ENCODE measurements at places on chromosomes 11 and 22.
A peak's percentile ranks its signal among the peaks of the same experiment; 100 is the strongest.

DNA sequence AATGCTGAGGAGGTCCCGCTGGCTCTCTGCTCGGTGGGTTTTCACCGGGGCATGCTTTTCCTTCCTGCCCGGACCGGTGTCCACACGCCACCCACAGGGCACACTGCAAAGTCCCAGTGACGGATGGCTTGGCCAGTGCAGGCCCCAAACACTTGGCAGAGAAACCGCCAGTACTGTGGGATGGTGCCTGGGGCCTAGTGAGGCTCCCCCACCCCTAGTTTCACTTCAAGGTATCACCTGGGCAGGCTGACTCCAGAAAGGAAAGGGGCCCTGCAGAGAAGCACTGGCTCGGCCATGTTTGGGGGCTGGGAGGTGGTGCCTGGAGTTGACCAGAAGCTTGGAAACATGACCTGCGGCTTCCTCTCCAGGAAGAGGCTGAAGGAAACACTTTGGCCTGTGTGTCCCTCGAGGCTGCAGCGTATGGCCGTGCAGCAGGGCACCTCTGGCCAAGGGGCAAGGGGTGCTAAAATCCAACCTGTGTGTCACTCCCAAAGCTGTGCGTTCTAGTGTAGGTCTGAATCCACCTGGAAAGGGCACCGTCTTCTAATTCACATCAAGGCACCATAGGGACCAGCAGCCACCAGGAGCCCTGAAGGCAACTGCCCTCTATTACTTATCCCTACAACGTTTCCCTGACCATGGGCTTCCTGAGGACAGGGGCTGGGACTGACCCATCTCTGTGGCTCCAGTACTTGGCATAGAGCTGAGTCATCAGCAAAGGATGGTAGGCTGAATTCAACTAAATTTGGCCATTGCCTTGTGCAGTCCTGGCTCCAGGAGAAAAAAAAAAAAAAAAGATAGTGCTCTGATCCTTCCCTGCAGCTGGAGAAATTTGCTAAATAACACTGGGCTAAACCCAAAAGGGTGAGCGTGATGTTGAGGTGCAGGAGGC is 22.6 kb downstream of the TPBGL start:
- no peak for DNase-seq

GRCh38 chr22:46054091-46055073 is 77.4 kb upstream of the WNT7B start:
- DNase-seq, result peak; percentile 64

DNA sequence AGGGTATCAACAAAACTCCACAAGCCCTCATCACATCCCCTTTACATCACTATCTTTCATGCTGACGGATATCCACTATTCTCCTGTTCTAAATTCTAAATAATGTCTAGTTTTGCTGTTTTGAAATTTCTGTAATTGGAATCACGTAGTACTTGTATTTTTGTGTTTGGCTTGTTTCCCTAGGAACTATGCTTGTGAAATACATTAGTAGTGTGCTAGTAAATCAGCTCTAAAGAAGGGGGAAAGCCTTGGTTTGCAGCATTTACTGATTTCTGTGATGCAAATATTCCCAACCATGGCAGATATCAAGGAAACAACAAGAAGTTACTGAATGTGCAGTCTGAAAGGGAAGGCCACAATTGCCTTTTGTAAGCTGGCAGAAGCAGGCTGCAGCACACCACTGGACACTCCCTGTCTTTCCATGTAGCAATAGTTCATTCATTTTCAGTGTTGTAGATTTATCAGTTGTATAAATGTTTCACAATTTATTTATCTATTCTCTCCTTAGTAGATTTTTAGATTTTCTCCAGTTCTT is 4.7 kb upstream of the FOLH1 start:
- no peak for DNase-seq

- no peak for DNase-seq
These were observed 592 bp downstream of the RHOD start for GRCh38 chr11:67057205-67057672.

GRCh38 chr11:8369592-8370205 is 106.0 kb upstream of the LMO1 start:
- DNase-seq, result no peak

- no peak for DNase-seq
These were observed 1275.9 kb downstream of the BRD1 start for GRCh38 chr22:48551716-48552268.

DNA sequence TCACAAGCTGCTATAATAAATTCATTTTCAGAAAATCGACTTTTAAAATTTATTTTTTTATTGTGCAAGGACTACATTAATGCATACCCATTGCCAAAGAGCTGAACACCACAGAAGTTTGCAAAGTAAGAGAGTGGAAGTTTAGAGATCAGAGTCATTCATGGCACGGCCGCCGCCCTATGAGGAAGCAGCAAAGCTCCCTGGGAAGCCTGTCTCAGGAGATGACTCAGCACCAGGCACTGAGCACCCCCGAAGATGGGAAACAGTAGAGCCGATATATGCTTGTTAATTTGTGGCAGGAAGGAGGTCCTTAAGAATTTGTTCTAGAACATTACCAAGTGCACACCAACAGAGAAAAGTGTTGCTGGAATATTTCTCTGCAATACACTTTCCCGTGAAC is 693.7 kb downstream of the OPCML start:
- DNase-seq, result peak; percentile 50

- DNase-seq, result no peak
These were observed 28.9 kb upstream of the PARVB start for GRCh38 chr22:43995057-43995685.

- DNase-seq, result no peak
These were observed 103.9 kb downstream of the TENM4 start for GRCh38 chr11:79336797-79337517.

DNA sequence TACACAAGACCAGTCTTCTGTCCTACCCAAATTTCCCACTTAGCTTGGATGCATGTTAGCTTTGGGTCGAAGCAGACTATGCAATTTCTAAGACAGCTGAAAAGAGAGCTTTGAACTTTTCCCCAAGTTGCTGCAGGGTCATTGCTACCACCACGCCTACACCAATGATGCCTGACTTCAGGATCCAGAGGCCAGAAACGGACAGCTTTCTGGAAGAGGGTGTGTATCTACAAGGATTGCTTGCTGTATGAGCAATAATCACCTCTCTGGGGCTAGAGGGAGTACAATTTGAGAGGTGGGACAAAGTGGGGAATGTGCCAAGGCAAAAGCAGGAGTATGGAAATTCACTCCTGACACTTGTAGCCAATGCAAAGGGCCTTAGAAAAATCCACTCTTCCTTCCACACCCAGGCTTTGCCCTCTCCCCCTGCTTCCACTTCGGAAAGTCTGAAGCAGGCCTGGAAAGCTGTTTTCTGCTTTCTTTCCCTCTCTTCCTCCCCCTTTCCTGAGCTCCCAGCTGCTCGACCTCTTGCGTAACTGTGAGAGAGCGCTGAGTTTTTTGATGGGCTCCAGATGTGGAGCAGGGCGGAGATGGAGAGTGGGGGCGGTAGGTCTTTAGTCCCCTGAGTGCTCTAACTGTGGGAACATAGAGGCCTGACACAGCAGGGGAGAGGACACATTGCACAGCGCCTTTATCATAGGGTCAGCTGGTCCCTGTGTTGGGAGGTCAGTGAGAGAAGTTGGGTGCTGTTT is 2.1 kb upstream of the PHLDB1 start:
- DNase-seq, result peak; percentile 62

- peak; percentile 25 for DNase-seq
These were observed 31.6 kb upstream of the WNT11 start for GRCh38 chr11:76237914-76238313.

DNA sequence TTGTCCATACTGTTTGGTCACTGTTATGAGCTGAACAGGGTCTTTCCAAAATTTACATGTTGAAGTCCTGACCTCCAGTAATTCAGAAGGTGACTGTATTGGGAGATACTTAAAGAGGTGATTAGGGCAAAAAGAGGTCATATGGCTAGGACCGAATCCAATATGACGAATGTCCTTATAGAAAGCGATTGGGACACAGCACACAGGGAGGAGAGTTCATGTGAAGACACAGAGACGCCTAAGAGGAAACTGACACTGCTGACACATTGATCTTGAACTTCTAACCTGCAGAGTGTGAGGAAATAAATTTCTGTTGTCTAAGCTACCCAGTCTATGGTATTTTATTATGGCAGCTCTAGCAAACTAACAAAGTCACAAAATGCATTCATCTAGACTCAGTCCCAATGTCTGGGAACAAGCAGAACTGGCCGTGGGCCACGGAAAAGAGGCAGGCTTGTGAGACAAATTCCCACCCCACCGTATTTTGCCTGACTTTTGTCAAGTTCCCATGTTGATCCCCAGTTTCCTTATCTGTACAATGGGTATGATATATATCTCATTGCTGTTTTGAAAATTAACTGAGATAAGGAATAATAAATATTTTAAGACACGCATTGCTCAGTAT is 295.0 kb downstream of the NTM start:
- no peak for DNase-seq

GRCh38 chr22:49574881-49575702 is 252.6 kb downstream of the BRD1 start:
- no peak for DNase-seq

DNA sequence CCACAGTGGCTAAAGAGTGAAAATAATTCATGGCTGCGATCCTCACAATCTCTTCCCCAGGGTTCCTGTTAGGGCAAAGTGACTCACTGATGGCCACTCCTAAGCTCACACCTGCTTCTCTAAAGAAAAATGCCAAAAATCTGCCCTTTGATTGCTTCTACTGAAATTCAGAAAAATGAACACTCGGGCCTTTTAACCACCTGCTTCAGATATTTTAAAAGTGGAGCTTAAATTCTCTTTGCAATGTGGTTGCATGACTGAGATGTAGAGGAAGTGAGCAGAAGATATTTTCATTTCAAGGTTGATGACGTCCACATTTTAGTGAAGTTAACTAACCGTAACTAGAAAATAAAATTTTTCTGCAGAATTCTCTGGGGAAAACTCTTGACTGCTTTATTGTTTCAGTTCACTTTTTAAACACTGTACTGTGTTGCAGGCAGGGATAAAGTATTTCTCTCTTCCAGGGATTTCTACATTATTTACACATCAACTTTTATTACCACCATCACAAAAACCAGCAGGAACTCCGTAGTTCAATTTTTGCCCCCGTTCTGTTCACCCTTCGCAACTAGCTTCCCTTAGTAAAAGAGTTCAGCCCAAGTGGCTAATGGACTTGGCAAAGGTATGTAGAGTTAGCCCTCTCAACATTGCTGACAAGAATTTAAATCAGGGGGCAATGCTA is 8.5 kb downstream of the RAB30 start:
- no peak for DNase-seq

GRCh38 chr11:88886796-88887195 is 179.0 kb downstream of the GRM5 start:
- DNase-seq, result peak; percentile 40

DNA sequence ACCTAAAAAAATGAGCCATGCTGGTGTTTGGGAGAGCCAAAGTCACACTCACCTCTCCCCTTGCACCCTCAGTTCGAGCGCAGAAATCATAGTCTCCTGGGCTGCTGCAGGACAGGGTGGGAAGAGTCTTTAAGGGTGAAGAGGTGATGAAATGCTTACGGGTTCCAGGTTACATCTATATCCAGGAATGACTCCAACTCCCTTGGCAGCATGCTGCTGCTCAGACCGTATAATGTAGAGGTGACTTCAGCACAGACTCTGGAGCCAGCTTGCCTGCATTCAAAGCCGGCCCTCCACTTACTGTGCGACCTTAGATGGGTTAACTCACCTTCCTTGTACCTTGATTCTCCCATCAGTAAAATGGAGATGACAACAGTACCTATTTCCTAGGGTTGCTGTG is 17.3 kb upstream of the PKNOX2 start:
- DNase-seq, result no peak

DNA sequence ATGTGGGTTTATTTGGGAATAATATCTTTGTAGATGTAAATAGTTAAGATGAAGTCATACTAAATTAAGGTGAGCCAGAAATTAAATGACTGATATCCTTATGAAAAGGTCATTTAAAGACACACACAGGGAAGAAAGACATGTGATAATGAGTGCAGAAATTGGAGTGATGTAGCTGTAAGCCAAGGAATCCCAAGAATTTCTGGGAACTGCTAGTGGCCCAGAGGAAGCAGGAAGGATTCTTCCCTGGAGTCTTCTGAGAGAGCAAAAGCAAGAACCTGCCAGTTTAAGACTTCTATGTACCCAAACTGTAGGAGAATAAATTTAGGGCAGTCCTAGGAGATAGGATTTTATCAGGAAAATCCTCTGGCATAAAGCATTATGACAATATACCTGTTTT is 66.9 kb downstream of the LRRC4C start:
- no peak for DNase-seq

- no peak for DNase-seq
These were observed 709 bp upstream of the ST3GAL4 start for GRCh38 chr11:126354631-126355323.

GRCh38 chr11:46615756-46616155 is 1.3 kb downstream of the HARBI1 start:
- DNase-seq, result peak; percentile 45

DNA sequence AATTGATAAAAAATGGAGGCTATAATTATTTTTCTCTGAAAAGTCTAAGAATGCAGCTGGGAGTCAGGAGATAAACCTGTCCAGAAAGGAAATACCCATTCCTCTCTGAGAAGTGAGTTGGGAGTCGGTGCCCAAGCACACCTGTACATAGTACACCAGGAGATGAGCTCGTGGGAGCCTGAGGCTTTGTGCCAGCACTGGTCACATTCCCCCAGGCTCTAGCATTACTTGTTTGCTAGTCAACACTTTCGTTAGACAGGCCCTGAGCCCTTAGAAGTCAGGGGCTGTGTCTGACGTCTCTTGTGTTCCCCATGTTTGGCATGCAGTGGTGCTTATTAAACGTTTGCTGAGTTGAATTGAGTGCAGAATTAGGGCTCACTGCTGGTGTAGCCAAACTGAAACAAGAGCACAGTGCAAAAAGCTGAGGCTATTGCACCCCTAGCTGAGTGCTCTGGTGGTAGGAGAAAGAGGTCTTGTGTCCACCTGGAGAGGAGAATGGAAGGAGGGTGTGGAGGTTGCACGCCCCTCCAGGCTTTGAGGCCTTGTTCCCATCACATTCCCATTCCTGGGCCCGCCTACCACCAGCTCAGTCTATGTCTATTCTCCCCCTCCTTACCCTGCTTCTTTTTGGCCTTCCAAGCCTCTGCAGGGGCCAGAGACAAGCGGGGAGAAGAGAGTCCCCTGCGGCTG is 6.8 kb downstream of the ROBO4 start:
- no peak for DNase-seq

- no peak for DNase-seq
These were observed 32.7 kb upstream of the HTR3A start for GRCh38 chr11:113942256-113942655.

DNA sequence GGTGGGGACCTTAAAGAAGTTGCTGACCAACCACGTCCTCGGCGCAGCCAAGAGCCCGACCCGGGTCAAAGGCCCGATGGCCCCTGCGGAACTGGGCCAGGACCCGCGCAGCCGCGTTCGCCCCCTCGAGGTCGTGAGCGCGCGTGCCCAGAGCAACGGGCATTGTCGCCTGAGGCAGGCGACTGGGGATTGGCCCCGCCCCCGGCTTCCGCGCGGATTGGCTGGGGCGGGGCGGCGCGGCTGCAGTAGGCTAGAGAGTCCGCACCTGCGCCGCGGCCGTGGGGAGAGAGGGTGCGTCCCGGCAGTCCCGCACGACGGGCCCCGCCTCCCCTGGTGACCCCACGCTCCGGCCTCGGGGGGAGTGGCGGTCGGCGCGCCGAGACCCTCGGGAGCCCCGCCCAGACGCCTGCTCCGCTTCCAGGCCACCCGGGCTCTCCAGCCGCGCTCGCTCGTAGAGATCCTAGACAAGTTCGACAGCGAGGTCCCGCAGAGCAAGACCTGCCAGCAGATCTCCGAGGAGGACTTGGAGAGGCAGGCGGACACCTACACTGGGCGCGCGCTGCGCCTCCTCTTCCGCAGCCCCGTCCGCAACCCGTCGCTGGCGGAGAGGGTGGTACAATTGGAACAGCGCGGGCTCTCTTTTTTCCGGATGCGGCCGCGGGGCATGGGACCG is 8.3 kb upstream of the PPIL2 start:
- DNase-seq, result no peak

- DNase-seq, result no peak
These were observed 105.2 kb downstream of the NAV2 start for GRCh38 chr11:19817870-19818269.
